Cardiac fibroblast (primary cell): ENCODE measurements at places on chromosomes 5 and 9.

- no peak for DNase-seq
Observed at GRCh38 chr5:5179079-5179478, 38.9 kb downstream of the ADAMTS16 start.

- peak; percentile 72 for DNase-seq
Observed at GRCh38 chr5:6733411-6734242, 20.4 kb downstream of the TENT4A start.

DNA sequence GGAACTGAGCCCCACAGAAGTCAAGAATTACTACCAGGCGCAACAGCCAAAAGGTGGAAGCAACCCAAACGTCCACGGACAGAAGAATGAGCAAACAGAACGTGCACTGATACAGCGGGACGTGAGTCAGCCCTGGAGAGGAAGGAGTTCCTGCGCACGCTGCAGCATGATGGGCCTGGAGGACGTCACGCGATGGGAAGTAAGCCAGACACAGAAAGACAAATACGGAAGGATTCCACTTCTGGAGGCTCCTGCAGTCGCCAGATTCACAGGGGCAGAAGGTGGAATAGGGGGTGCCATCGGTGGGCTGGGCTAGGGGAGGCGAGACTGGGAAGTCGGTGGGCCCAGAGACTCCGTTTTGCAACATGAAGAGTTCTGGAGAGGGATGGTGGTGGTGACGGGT, 80.3 kb upstream of the PHYKPL start:
- peak; percentile 11 for DNase-seq

GRCh38 chr5:112737070-112737462, 619 bp upstream of the APC start:
- DNase-seq = peak; percentile 11

DNA sequence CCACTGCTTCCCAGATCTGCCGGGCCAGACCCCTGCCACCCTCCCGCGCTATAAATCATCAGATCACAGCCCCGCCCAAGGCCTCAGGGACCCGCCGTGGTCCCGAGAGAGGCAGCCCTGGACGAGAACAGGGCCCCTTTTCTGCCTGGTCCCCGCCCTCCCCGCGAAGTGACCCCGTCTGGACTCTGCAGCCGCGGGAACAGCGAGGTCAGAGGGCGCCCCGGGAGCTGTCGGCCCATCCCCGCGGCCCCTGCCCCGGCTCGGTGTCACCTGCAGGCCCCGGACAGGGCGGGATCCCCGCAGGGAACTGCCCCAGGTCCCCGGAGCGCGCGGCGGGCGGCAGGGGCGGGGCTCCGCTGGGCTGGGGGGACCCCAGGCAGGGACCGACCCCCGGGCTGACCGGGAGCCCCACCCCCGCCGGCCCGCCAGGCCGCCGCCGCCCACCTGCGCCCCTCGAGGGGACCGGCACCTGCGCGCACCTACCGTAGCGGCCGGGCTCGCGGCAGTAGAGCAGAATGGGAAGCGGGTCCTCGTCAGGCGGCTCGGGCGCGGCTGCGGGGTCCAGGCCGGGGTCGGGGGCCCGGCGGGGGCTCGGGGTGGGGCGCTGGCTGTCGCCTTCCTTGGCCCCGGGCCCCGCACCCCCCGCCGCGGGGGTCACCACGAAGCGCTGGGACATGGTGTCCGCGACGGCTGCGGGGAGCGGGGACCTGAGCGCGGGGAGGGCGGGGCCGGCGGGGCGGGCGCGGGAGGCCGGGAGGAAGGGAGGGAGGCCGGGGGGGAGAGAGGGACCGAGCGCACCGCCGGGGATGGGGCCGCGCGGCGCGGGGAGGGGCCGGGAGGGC, 43.5 kb upstream of the SLC12A7 start:
- DNase-seq = no peak

GRCh38 chr9:16202221-16202620, 649.4 kb downstream of the CCDC171 start:
- no peak for DNase-seq

DNA sequence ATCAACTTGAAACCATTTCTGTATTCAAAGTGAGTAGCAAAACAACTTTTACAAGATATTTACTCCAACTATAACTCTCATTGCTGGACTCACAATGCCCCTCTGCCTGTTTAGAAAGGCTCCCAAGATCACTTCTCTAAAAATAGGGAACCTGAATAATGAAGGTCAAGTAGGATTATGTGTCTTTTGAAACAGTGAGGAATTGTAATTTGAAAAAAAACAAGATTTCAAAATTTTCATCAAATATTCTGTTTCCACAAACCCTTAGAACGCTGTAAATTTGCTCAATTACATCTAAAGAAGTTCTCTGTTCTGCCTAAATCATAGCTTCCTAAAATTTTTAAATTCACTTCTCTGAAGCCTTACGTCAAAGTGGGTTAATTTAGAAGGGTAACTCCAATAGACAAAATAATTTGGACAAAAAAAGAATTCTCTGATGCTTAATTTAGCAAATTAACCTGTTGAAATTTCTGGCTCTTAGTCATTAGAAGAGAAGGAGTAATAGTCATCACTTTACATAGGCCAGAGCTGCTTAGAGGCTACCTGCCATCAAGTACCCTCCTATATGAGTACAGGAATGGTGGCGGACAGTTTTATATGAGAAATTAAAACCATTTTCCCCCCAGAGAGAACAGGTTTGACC, 4.0 kb downstream of the ELL2 start:
- DNase-seq = no peak

- DNase-seq = no peak
Observed at GRCh38 chr5:95102080-95102479, 182.8 kb downstream of the MCTP1 start.

- peak; percentile 88 for DNase-seq
Observed at GRCh38 chr9:33233626-33234342, 6.2 kb upstream of the SPINK4 start.

GRCh38 chr5:159884917-159885620, 31.2 kb upstream of the ADRA1B start:
- DNase-seq = no peak

- no peak for DNase-seq
Observed at GRCh38 chr5:100260968-100261367, 274.2 kb upstream of the FAM174A start.

DNA sequence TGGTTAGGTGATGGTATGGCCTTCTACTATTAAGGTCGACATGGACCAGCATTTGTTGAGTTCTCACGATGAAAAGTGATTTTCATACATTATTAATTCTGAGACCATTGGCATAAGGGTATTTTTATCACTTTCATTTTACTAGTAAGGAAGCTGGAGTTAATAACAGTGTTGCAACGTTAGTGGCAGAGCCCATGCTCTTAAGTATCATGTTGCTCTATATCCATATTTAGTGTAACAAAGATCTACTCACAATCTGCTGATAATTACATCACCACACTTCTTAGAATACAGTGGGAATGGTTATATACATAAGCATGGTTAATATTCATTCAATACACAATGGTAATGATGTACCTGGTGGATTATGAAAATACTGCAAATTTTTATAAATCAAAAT, 81.9 kb downstream of the PRR16 start:
- no peak for DNase-seq

- DNase-seq = no peak
Observed at GRCh38 chr5:77957931-77958521, 181.9 kb upstream of the TBCA start.

DNA sequence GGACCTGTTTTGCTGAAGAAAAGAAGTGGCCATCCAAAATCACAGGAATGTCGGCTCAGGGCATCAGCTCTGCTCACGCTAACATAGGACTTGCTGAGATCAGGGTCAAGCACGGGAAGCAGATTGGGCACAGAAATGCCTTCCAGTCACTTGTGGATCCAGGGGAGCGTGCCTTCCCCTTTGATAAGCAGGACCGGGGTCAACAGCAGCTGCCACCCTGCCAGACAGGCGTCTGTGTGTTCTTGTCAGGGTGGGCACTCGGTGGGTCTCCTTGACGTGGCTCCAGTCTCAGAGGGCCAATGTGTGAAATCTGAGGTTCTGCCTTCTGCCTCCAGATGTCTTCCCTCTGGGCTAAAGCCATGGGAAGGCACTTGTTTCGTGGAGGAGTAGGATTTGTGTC, 313.7 kb upstream of the IRX4 start:
- DNase-seq = no peak

- DNase-seq = no peak
Observed at GRCh38 chr9:126624912-126625311, 11.2 kb downstream of the LMX1B start.

- DNase-seq = peak; percentile 45
Observed at GRCh38 chr5:59893429-59894227, at the start of gene PDE4D. Gene PDE4D (minus strand): TSS chr5:59893726.

DNA sequence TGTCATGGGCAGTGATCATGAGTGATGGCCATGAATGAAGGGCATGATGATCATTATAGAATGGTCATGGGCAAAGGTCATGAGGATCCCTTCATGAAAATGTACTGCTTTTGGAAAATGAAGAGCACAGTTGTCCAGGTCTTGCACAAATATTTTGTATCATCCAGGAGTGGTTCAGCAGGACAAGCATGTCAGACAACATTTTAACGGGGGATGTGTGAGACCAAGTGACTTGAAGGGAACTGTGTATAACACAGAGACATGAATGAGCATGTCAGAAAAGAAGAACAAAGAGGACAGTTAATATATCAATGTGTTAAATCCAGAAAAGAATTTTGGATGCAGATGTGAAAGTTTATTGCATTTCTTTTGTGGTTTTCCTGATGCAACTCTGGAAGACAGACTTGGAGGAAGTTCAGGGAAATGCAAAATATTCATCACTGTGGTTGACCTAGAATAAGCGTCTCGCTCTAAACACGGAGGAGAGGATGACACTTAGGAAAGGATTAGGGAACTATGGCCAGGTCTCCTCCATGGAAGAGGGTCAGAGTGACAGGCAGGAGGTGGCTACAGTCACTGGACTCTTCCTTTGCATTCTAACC, 116.1 kb upstream of the IRX4 start:
- no peak for DNase-seq

DNA sequence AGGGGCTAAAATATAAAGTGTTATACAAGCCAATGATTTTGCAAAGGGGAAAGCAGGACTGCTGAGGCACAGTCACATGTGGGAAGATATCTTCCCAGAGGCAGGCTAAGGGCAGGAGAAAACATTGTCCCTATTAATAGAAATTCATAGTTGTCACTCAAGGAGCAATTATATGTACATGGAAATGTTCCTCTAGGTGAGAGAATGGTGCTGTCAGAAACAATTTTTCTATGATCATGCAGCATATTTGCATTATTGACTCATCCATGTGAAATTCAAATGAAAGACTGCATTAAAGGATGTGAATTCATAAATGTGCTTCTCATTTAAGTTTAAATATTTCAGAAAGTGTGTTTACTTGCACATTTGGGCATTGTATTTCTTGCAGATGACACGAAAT, 775.9 kb upstream of the CDH9 start:
- DNase-seq = no peak

- DNase-seq = peak; percentile 10
Observed at GRCh38 chr5:35159370-35159742, 70.9 kb downstream of the PRLR start.

- DNase-seq = no peak
Observed at GRCh38 chr5:114883675-114884074, 286.0 kb downstream of the TRIM36 start.

- no peak for DNase-seq
Observed at GRCh38 chr5:163360656-163361055, 76.7 kb upstream of the CCNG1 start.

GRCh38 chr9:127927201-127927987, 3.2 kb downstream of the PIP5KL1 start:
- DNase-seq = no peak

- DNase-seq = no peak
Observed at GRCh38 chr9:76594764-76595424, 135.9 kb downstream of the GCNT1 start.

GRCh38 chr9:77587042-77587441, 61.1 kb downstream of the GNA14 start:
- no peak for DNase-seq

GRCh38 chr9:6785682-6786081, 27.9 kb downstream of the KDM4C start:
- DNase-seq = no peak

DNA sequence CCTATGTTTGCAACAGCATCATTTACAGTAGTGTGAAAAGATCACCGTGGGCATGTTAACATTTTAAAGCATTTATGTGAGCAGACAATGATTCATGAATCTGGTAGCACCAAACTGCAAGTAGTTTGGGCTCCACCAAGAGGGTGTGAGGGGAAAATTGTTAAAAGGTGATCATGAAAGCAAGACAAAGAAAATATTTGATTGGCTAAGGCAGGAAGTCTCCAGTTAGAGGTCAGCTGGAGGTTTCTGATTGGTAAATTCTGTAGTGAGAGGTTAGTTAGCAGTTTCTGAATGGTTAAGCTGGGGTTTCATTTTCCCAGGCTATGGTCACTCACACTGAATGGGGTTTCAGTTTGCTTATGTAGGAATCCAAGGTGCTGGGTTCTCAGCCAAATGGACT, 13.5 kb upstream of the DRD1 start:
- DNase-seq = no peak

DNA sequence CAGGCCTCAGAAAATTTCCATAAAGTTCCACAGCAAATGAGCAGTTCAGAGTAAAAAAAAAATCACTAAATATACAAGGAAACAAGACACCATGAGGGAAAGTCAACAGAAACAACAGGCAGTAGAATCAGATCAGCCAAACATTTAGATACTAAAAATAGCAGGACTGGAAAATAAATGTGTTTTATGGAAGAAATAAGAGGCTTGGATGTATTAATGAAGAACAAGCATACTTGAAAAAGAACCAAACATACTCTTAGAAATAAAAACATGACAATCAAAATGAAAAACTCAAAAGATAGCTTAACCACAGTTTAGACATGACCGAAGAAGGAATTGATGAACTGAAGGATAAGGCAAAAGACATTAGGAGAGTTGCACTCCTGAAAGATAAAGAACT, 22.6 kb downstream of the MYMK start:
- DNase-seq = no peak
